Calu3 (cell line): ENCODE measurements at places on chromosomes 2 and 18. TPM values are rescaled to one million over a fixed set of nuclear protein-coding genes. Genes with fewer than 3 reads are reported as not detected.

Gene MERTK
- total RNA-seq = 1.5 and 2.1 TPM in 2 replicates

Gene PHLPP1
- 28.0 and 32.8 TPM in 2 replicates for total RNA-seq

DNA sequence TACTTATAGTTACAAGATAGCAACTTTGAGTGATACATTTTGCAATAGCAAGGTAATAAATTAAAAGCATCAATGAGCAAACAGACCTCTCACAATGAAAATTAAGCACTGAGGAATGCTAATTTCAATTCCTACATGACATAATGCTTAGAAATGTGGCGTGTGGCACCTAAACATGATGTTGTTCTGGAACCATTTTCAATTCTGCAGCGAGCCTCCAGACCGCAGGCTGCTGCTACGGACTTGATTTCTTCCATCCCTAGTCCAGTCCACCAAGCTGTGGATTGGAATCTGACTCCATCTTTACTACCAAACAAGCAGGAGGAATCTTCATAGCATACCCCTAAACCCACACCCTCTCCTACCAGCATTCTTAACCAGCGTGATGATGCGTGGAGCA, 58.7 kb upstream of the ZNF397 start:
- DNase-seq = no peak

DNA sequence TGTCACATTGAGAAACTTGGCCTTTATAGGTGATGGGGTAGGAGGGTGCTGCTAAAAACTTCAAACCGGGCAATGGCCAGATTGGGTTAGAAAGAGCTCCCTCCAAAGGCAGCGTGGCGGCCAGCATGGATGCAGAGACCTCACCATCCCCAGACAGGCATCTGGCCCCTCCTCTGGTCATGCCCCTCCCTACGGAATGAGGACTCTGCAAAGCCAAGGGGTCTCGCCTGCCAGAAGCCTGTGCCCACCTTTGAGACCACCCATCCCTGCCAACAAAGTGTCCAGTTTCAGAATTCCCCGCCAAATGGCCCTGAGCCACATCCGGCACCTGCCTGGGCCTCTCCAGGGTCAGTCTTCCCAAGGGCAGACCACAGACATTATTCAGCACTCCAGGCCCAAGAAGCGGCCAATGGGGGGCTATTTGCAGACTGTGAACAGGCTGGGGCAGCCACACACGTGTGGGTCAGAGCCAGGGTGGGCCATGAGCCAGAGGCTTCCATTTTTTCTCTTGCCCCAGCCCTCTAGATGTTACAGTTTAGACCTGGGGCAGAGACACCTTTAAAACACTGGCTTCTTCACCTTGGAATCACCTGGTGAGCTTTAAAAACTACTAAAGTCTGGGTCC, 4.2 kb upstream of the ATP6V1B1 start:
- DNase-seq = no peak

- DNase-seq = no peak
Observed at GRCh38 chr2:158650646-158651357, 144.3 kb upstream of the DAPL1 start.

GRCh38 chr2:152942940-152943440, 224.6 kb downstream of the ARL6IP6 start:
- DNase-seq = no peak

DNA sequence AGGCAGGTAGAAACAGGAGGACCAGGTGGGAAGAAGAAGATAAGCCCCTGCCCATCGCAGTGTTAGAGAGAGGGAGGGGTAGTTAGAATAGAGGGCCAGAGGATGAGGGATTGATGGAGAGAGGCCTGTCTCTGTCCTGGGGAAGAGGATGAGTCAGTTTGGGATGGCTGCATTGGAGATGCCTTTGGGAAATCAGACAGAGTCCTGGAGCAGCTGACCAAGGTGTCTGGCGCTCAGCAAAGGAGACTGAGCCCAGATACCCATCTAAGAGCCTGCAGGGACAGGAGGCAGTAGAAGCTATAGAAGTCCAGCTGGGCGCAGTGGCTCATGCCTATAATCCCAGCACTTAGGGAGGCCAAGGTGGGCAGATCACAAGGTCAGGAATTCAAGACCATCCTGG, 177.8 kb upstream of the HAAO start:
- no peak for DNase-seq

DNA sequence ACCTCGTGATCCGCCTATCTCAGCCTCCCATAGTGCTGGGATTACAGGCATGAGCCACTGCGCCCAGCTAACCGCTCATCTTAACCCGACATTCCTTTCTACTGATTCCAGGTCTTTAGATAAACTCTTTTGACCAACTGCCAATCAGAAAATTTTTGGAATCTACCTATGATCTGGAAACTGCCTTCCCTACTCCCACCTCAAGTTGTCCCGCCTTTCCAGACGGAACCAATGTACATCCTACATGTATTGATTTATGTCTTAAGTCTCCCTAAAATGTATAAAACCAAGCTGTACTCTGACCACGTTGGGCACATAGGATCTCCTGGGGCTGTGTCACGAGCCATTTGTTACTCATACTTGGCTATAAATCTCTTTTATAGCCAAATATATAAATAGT, 3.2 kb upstream of the NEU2 start:
- no peak for DNase-seq

DNA sequence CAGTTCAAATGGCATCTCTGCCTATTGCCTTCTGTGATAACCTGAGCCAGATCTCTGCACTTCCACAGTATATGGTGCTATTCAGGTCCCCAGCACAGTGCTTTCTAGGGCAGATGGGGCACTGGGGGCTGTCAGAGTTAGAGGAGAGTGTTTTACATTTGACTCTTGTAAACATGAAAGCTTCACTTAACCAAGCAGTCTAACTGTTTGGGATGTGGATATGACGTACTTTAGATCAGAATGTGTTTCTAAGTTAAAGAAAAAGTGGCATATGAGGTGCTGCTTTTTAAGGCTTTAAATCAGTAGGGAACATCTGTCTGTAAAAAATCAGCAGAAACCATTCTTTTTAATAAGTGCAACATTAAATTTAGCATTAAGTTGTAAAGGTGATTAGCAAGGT, 75.7 kb downstream of the MYO1B start:
- no peak for DNase-seq

Gene SPRED2
- 28.9 and 33.3 TPM in 2 replicates for total RNA-seq

Gene SERPINB7
- 0.19 and 0.88 TPM in 2 replicates for total RNA-seq

Gene INHA
- total RNA-seq = 0.80 and 0.83 TPM in 2 replicates

DNA sequence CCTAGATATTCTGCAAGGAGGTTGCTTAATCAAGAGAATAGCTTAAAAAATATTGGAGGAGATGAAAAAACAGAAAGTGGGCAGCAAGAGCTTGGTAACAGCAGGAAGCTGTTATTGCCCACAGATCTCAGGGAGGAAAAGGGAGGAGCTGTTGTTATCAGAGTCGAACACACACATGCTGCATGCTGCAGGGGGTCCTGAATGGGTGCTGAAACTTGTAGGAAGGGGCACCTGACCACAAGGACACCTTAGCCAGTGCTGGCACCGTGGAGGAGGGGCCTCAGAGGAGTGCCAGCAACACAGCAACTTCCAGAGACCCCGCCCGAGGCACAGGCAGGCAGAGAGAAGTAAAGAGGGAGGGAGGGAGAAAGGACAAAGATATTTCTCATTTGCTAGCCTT, 332.9 kb downstream of the SOCS6 start:
- DNase-seq = peak; percentile 3

DNA sequence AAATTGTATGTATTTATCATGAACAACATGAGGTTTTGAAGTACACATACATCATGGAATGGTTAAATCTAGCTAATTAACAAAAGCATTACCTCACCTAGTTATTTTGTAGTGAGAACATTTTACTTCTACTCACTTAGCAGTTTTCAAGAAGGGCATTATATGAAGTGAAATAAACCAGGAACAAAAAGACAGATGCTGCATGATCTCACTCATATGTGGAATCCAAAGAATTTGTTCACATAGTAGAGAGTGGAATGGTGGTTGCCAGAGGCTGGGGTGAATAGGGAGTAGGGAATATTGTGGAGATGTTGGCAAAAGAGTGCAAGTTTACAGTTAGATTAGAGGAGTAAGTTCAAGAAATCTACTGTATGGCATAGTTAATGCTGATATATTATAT, 292.0 kb downstream of the ASXL3 start:
- DNase-seq = no peak

GRCh38 chr2:38182492-38183003, 106.6 kb upstream of the CYP1B1 start:
- DNase-seq = no peak

Gene DRC1
- not detected in 2 replicates for total RNA-seq

Gene RAB3GAP1
- total RNA-seq = 47.6 and 50.6 TPM in 2 replicates

DNA sequence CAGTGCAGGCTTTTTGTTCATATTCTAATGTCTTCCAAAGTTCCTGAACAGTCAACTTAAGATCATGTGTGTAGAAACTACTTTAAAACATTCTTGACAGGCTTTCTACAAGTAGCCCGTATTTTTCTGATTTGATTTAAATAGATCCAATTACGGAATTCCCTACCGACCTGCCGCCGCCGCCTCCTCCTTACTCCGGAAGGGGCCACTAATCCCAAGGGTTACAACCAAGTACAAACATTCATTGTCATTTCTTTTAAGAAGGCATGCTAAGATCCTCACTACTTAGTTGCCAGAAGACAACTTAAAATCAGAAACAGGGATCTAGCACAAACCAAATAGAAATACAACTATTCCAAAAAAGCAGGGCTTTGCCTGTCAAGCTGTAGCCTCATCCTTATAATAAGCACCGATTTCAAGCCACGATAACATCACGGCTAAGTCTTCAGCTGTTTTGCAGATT, 784 bp downstream of the WDR33 start:
- DNase-seq = peak; percentile 22

- DNase-seq = no peak
Observed at GRCh38 chr2:45452866-45453265, 158.2 kb downstream of the SRBD1 start.

Gene ABCB6
- 11.7 and 12.1 TPM in 2 replicates for total RNA-seq

Gene ARHGAP15
- 1.2 TPM in 1 of 2 replicates, not detected in the other for total RNA-seq

Gene CRYBA2
- not detected in 2 replicates for total RNA-seq

Gene CAVIN2
- not detected in 2 replicates for total RNA-seq

Gene FBXO15
- total RNA-seq = 1.5 and 1.7 TPM in 2 replicates

Gene IL1RL2
- total RNA-seq = 0.68 and 0.73 TPM in 2 replicates

Gene RBBP8
- total RNA-seq = 55.6 and 62.4 TPM in 2 replicates

GRCh38 chr2:43832457-43832856, 6.2 kb downstream of the ABCG5 start:
- DNase-seq = no peak

GRCh38 chr2:186913870-186914269, 64.9 kb upstream of the ZSWIM2 start:
- DNase-seq = no peak

GRCh38 chr2:144705328-144706245, 185.7 kb upstream of the ZEB2 start:
- DNase-seq = no peak

Gene ZSWIM2
- not detected in 2 replicates for total RNA-seq

Gene UGT1A3
- 5.9 and 6.0 TPM in 2 replicates for total RNA-seq

GRCh38 chr2:217599906-217600305, 402.9 kb downstream of the TNS1 start:
- DNase-seq = no peak

DNA sequence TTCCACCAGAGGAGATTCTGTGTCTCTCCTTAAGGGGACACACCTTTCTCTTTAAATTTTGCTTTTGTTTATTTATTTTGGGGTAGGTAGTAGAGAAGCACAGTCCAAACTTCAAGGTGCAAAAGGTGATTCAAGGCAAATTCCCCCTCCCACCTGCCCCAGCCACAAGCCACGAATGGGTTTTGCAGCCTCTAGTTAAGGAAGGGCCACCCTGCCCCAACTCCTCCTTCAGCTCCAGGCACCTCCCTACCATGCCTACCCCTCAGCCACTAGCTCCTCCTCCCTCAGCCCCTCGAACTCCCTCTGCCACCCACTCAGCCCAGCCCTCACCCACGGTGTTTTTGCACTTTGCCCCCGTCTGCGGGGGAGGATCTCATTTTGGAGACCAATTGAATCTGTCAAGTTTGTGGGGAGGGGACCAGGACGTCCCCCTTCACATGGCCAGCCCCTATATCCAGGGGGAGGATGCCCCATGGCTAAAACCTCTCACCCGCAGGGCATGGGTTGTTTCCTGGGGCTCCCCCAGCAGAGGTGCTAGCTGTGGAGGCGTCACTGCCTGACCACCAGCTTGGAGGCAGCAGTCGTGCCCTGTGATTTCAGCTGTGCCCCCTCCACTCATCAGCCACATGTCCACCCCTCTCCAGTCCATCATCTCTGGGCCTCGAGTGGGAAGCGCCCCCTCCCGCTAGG, 4.5 kb downstream of the HAAO start:
- DNase-seq = no peak

Gene CD8B
- not detected in 2 replicates for total RNA-seq

GRCh38 chr18:36580874-36581750, 247.7 kb downstream of the TPGS2 start:
- no peak for DNase-seq

GRCh38 chr2:30933496-30933895, 126.2 kb upstream of the CAPN13 start:
- DNase-seq = no peak

- no peak for DNase-seq
Observed at GRCh38 chr2:38200598-38200997, 124.6 kb upstream of the CYP1B1 start.

Gene PEX13
- total RNA-seq = 32.0 and 37.4 TPM in 2 replicates

Gene FZD7
- 11.3 and 17.7 TPM in 2 replicates for total RNA-seq

Gene UGT1A6
- 98.0 and 116 TPM in 2 replicates for total RNA-seq
